BE2C (cell line): ENCODE measurements at places on chromosomes 11 and 22.

DNA sequence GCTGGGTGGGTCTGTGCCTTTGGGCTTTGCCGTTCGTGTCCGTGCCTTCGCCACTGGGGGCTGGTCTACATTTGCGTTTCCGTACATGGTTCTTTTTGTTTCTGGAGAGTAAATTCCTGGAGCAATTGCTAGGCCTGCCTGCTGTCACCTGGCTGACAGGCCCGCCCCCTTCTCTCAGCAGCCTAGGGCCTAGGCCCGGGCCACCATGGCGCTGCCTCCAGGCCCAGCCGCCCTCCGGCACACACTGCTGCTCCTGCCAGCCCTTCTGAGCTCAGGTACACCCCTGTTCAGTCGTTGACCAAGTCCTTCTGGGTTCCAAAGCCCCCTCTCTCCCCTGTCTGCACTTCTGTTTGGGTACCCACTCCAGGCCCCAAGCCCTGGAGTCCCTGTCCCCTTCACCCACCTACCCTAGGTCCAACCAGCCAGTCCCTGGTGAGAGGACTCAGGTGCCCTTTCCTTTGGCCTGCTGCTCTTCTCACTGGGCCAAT, 649 bp downstream of the TMEM25 start:
- no peak for DNase-seq

GRCh38 chr22:37126383-37126782, 16.9 kb upstream of the TMPRSS6 start:
- peak; percentile 36 for DNase-seq

- DNase-seq, result no peak
Observed at GRCh38 chr11:43931717-43932039, 10.8 kb upstream of the C11orf96 start.

GRCh38 chr11:15655552-15655951, 540.8 kb downstream of the INSC start:
- DNase-seq, result no peak

- DNase-seq, result no peak
Observed at GRCh38 chr22:47323518-47323917, 561.1 kb downstream of the TBC1D22A start.
